ENCODE measurements at places on chromosomes 3 and 15.

GRCh38 chr3:98114264-98114663, 16.3 kb upstream of the OR5H1 start:
- no peak for DNase-seq

GRCh38 chr3:105752791-105753415, 115.9 kb downstream of the CBLB start:
- DNase-seq, result no peak

- DNase-seq, result no peak
These were observed 22.9 kb upstream of the ZBED2 start for GRCh38 chr3:111617912-111618601.

DNA sequence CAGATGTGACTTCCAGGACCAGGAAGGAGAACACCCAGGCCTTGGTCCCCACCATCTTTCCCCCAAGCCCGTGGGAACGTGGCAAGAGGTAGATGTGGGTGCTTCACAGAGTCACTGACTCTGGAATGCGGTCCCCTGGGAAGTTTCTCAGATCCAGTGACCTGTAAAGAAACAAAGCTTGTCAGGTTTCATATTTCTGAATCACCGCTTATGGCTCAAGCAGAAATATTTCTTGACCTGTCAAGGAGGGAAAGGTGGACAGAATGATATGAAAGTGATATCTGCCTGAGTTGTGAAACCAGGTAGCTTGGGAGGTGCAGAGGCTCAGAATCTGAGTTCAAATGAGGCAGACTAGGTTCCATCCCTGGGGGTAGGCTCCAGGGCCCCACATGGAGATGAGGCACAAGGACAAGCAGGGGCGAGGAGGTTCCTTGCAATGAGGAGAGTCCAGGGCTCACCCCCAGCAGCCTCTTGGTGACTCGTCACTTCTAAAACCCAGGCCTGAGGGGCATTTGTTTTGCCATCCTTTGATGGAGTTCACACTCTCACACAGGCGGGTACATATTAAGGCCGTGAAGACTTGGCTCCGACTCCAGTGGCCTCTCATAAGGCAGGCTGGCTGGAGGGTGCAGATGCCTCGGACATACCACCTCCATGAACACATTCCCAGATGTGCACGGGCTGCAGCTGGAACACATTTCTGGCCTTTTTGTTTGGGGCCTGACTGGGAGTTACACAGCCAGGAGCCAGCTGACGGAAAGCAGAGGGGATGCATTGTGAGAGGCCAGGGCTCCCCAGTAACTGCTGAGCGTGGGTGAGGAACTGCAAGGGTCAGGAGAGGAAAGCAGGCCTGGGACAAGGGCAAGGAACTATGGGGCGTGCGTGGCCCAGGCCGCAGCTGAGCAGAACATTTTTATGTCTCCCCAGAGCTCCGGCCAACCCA, 1.3 kb downstream of the CILP start:
- no peak for DNase-seq

DNA sequence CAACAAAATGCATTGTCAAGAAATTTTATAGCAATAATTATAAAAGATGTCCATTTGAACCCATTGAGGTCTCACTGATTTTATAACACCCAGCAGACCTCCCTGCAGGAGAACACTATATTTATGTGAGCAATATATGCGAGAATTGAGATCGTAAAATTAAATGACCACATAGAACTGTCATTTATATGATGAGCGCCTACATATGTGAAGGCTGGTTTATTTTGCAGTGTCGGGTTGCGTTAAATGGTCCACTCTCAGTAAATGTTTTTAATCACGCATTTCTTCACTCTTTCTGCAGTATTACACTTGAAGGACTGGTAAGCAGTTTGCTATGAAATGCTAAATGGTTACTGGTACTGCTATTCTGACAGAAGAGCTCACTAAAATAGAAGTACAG, 408.5 kb upstream of the AGTR1 start:
- no peak for DNase-seq

Measured in stimulated activated CD8-positive, alpha-beta memory T cell treated with anti-CD3 and anti-CD28 coated beads, Interleukin-7, amount 100 ng/mL, for 4 hours (primary cell).